HTR-8/SVneo (cell line): ENCODE measurements at places on chromosomes 5 and 9.

- DNase-seq: no peak
Observed at GRCh38 chr9:81499021-81499454, 190.3 kb downstream of the TLE1 start.

DNA sequence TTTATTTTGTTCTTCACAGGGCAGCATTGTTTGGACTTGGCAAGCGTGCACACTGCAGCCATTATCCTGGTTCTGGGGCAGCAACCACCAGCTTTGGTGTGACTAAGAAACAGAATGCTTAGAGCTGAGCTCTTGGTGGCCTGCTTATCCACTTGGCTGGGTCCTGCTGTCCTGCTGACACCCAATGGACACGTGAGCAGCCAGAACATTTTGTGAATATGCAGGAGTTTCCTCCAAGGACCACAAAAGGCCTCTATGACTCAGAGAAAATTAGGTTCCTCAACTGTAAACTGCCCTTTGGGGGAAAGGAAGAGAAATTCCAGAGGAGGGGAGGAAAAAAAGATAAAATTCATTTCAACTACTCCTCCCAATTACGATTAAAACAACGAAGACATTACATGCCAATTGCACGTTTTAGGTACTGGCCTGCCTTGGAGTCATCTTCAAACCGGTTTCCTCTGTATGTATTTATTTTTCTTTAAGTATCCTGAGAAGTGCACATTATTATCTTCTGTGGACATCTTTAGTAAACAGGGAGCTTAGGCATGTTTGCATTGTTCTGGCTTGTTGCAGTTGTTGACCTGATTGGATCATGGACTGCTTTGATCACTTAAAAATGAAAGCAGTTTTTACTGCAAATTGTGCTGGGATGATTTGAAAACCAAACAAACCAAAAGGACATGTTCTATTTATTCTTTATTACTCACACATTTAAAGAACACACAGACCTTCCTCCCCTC lies 82.3 kb upstream of the TLE4 start:
- DNase-seq: peak; percentile 21

- no peak for DNase-seq
Observed at GRCh38 chr9:32926911-32927310, 74.5 kb downstream of the APTX start.

- no peak for DNase-seq
Observed at GRCh38 chr5:123182072-123182471, 93.0 kb downstream of the PRDM6 start.

DNA sequence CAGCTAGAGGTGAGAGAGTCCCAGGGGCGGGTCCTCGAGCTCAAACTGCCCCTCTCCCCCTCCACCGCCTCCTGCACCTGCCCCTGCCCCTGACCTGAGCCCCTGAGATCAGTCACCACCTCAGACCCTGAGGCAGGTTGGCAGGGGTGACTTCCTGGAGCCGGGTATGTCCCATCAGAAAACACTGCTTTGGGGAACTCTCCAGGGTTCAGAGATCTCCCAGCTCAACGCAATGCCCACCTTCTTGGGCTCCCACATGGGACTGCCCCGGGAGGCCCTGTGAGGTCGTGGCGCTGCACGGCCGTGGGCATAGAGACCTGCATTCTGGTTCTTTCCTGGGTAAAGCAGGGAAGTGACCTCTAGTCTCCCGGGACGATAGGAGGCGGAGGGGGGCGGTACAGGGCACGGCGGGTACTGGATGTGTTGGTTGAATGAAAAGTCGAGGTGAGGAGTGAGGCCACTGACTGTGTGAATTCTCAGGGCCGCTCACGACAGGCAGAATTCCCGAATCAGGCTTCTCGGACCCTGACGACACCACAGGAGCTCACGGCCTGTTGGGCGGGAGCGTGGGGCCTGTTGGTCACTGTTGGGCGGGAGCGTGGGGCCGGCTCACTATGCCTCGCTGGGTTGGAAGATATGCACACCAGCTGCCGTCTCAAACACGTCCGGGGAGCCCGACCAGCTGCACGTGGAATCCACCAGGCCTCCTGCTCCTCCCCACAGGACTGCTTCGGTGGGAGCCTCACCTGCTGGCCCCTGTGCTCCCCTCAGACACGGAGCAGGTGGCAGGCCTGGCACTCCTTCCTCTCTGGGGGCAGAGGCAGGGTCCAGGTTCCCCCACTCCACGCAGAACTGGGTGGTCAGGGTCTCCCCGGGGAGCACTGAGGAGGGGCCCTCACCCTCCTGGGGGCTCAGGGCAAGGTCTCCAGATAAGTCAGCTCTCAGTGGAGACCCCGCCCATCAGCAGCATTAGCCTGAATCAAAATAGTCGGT lies 178.0 kb upstream of the PPP1R26 start:
- DNase-seq: no peak

DNA sequence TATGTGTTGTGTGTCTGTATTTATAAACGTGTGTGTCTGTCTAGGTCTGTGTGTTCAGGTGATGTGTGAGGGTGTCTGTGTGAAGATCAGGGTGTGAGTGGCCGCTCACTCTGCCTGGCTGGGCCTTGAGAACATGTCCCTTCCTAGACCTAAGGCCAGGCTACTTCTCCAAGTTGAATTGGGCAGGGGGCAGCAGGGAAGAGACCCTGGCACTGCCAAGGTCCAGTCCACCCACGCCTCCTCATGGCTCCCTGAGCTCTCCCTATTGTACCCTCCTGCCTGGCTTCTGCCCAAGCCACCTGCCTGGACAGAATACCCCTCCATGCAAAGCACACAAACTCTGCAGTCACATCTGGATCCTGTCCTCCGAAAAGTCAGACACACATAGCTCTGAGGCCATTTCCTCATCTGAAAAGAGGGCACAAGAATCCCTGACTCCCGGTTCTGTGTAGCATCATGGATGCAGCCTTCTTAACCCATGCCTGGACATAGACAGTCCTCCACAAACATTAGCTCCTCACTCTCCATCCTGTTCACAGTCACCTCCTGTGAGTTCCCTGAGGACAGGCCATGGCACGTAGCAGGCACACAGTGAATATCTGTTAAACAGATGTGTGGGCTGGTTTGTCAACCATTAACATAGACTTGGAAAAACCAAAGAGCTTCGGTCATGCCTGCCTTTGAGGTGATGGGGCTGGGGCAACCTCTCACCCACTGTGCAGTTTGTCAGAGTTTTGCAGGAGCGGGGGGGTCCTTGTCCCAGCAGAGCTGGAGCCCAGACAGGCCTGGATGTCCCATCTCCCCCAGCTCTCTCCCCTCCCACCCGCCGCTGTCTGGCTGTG lies 167.8 kb upstream of the MVB12B start:
- DNase-seq: no peak

GRCh38 chr9:15606643-15607472 lies 54.0 kb downstream of the CCDC171 start:
- DNase-seq: peak; percentile 22

DNA sequence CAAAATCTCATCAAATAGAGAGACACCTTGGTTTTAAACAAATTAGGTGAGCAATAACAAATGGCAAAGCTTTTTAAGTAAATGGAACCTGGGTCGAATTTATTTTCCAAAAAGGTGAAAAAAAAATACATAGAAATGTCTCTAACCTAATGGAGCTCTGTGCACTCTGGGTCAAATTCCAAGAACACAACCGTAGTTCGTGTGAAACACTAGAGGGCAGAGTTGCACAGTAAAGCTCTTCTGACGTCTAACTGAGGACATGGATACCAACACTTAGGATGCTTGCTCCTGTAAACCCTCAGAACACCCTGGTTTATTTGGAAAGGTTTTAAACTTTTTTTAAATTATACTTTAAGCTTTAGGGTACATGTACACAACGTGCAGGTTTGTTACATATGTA lies 18.9 kb downstream of the MARCHF11 start:
- DNase-seq: peak; percentile 59

- no peak for DNase-seq
Observed at GRCh38 chr5:178387061-178387855, 154.7 kb upstream of the PHYKPL start.

DNA sequence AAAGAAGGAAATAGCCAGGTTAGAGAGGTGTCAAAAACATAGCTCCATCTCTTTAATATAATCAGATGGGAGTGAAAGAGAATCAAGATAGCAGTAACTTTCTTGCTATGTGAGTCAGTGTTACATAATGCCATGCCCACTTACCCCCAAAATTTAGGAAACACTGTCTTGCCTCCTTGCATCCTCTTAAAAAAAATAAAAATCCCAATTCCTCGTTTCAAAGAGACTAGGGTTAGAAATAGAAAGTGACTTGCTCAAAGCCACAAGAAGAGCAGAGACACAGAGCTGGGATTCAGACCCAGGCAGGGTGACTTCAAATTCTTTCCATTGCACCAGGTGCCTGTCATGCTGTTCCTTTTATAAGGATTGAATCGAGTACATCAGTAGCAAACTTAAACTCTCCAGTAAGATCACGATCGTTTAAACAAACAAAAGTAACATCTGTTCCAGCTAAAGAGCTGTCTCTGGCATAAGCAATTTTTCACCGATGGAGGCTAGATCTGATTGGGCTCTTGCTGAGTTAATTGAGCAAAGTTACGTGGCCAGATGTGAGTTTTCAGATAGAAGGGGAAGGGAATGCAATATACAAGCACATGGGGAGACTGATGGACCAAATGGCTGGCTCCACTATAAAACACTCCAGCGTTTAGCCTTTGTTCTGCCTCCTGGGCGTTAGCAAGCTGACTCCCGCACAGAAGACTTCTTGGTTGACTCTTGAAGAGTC lies 176.9 kb downstream of the PALM2AKAP2 start:
- no peak for DNase-seq

GRCh38 chr9:1591310-1591709 lies 423.8 kb upstream of the SMARCA2 start:
- no peak for DNase-seq

DNA sequence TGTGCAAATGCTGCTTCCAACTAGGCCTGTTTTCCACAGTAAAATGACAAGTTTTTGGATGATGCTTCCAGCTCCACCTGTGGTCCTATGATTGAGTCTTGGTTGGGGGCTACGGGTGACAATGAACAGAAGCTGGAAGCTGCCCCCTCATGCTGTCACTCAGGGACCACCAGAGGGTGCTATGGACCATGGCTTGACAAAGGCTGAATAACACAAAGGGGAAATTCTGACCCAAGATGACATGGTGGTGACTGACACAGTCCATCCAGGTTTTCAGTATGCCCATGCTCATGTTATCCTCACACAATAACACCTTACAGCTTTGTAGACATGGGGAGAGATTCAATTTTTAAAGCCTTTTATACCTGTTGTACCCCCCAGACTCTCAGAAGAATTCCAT lies 23.9 kb upstream of the SAP30L start:
- no peak for DNase-seq

- no peak for DNase-seq
Observed at GRCh38 chr5:32645246-32645645, 59.9 kb downstream of the SUB1 start.

DNA sequence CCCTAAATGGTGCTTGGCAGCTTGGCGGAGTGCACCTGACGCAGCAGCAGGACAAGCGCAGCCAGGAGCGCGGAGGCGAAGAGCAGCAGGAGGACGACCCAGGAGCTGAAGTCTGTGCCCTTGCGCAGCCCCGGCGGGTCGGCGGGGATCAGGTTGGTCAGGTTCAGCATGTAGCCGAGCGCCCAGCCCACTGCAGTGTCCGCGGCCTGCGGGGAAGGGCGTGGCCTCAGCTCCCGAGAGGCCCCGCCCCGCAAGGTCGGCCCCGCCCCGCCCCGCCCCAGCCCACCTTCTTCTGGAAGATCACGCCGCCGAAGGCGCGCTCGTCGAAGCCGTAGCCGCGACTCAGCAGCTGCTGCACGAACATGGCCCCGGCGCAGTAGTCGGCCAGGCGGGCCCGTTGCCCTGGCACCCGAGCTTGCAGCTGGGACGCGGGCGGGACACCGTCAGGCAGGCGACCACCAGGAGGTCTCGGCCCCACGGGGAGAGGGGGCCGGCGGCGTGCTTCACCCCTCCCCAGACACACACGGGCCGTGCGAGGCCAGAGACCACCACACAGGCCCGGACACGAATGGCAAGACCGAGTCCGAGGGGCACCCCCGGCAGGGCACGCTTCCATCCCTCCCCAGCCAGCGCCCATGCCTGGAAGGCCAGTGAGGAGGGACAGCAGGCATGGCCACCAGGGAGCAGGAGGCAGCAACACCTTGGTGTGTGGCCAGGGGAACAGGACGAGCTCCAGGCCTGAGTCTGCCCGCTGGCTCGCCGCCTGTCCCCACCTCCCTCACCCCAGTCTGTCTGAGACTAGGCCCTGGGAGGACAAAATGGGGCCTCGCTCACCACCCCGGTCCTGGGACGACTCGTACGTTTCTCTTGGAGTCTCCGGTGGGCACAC lies 2.9 kb upstream of the NPDC1 start:
- DNase-seq: no peak

- DNase-seq: no peak
Observed at GRCh38 chr5:171954721-171955120, 51.7 kb downstream of the FBXW11 start.

- no peak for DNase-seq
Observed at GRCh38 chr5:125712397-125712796, 710.8 kb upstream of the GRAMD2B start.

DNA sequence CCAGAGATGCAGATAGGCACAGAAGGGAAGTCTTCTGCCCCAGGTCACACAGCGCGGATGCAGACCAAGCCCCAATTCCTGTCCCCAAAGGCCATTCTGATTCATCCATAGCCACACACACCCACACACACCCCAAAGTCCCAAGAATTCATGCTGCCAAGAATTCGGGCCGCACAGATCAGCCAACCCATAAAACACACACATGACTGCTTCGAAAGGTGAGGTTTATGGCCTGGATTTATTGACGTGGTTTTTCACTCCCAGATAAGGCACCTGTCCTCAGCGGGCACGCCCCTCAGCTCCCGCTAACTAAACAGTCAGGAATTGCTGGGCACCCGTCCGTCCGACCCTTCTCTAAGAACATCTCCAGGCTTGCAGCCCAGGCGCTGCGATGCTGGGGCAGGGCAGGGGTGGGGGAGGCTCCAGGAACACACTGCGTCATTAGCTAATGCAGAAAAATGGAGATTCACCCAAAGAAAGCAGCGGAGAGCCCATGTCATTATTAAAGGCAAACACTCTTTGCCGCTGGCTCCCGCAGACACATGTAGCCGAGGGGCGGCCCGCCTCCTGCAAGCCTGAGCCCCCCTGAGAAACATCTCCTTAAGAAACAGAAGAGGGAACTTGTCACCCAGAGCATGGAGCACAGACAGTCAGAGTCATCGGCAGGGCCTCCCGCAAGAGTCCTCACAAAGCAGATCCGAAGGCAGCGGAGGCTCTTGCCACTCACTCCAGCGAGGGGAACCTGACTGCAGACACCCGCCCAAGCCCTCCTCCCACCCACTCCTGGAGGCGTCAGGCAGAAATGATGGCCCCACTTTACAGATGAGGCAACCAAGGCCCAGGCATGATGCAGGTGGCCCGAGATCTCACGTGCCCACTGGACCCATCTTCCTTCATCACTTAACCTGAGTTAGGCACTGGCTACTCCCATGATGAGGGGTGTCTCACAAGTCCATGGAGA lies 19.9 kb downstream of the VAV2 start:
- DNase-seq: no peak

- DNase-seq: no peak
Observed at GRCh38 chr5:177403102-177403791, 2.8 kb upstream of the PFN3 start.

DNA sequence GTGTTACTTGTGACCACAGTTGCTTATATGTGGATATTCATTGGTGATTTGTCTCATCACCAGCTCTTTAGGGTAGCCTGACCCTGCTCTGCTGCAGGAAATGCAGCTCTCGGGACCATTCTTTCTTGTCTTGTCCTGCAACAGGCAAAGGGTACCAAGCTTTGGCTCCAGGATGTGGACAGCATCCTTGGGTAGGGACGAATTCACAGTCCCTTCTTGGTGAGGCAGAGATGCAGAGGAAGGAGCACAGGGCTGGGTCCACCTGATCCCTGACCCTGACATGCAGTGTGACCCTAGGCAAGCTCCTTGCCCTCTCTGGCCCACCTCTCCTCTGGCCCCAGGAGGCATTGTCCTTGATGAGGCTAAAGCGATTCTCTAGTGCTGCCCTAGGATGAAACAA lies 37.0 kb upstream of the SYNPO start:
- DNase-seq: no peak
